Stimulated activated CD8-positive, alpha-beta memory T cell treated with anti-CD3 and anti-CD28 coated beads, Interleukin-7, amount 100 ng/mL, for 24 hours (primary cell): ENCODE measurements at places on chromosomes 12 and 14.

DNA sequence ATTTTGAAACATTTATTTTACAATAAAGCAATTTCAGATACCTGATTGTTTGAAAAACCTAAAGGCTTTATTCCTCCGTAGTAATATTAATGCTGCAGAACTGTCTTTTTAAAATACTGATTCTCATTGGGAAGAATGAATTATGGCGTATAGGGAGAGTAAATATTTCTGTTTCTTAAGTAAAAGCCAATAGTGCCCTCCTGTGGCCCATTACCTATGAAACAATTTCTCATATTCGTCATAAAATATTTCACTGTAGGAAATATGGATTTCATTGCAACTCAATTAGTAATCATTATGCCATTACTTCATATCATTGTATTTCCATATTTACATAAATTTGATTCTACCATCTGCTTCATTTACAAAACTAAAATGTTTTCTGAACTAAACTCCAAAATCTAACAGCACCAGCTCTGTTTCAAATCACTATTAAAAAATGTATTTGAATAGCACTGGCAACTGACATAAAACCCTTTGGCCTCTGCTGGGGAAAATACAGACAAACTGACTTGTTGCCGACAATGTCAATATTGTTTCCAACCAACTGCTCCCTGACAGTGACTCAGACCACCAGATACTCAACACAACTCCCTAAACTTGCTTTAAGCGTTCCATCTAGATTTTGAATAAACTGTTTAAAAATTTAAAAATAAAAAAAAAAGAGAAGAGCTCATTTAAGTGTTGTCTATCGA lies 290.3 kb downstream of the NAV3 start:
- DNase-seq, result no peak

DNA sequence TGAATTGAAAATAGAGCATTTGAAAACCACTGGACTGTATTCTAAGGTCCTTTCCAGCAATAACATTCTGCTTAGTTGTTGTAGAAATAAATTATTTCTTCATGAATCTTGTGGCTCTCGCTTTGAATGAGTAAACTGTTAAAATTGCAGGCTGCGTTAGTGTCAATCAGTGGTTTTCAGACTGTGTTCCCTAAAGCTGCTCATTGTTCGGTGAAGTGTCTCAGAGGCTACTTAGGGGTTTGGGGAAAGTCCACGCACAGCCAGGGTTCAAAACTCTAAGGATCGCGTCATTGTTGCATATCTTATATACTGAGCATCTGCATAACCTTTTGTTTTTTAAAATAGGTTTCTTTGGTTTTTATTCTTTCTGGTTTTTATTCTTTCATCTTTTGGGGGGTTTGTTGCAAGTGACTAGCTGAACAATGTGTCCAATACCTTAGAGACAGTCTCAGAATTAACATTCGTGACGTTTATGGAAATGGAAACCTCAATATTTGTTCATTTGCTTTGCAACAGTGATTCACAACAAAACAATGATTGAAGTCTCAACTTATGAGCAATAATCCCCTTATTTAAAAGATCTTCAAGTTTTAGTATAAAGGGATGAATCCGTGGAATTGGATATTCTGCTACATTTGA lies 108.1 kb downstream of the TTLL5 start:
- no peak for DNase-seq

DNA sequence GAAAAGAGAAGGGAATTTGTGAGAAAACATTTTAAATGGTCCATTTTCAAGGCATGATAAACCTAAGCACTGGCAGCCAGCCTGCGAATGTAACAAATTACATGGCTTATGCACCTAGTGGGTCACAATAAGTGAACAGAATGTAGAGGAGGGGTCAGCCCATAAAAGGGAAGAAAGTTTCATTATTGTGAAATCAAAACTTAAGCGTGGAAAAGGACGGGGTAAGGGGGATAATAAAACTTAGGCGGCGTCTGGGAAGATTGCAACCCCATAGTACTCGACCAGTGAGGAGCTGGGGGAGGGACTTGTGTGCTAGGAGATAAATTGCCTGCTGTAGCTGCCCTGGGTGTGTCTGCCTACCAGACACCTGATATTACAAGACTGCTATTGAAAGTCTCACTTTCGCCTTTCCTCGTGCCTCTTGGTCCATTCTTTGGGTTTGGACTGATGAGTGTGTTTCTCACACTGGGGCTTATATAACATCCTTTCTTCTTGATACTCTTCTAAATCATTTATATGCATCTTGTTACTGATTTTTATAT lies 40.6 kb downstream of the ZDHHC17 start:
- DNase-seq, result no peak

GRCh38 chr14:98259881-98260280 lies 1012.1 kb downstream of the BCL11B start:
- DNase-seq, result no peak

DNA sequence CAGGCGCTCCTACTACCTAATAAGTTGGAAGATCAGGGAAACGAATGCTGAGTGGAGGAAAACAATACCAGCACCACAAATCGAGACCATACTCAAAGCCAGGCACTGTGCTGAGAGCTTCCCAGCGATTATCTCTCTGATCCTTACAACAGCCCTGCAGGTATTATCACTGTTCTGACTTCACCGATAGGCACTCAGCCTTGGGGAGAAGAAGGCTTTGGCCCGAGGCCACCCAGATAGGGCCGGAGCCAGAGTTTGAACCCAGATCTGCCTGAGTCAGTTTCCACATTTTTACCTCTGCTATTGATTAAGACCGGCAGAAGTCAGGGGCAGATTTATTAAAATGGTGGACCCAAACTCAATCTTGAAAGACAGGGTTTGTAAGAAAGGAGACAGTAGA lies 4.9 kb downstream of the SVOP start:
- no peak for DNase-seq

DNA sequence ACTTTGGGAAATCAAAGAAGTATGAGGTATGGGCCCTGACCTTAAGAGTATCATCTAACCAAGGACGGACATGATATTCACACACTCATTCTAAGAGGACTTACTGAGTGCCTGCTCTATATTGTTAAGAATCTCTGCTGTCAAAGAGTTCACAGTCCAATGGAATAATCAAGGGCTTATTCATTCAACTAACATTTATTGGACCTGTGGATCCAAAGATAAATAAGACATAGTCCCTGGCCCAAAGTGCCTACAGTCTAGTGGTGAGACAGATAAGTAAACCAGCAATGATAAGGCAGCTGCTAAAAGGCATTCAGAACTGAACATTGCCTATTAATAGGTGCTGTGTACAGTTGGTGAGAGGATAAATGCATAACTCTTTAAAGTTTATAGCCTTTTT lies 11.0 kb downstream of the WDR20 start:
- DNase-seq, result no peak

- no peak for DNase-seq
These were observed 198.4 kb downstream of the PHETA1 start for GRCh38 chr12:111170543-111170942.

- no peak for DNase-seq
These were observed 77.0 kb downstream of the PELI2 start for GRCh38 chr14:56195223-56195622.

GRCh38 chr12:608413-608812 lies 54.8 kb downstream of the NINJ2 start:
- no peak for DNase-seq

DNA sequence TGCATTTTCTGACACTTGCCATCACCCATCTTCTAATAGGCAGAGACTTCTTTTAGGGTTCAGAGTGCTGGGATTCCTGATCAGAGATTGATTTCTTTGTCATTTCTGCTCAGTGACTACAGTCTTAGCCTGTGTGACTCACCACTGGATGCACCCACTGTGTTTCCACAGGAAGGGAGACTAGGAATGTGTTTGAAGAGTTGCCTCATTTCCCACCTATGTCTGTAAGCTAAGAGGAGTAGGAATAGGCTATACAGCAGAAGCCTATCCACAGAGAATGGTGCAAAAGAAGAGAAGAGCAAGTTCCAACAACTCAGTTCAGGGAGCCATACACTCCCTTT lies 60.2 kb upstream of the ACTN1 start:
- no peak for DNase-seq

DNA sequence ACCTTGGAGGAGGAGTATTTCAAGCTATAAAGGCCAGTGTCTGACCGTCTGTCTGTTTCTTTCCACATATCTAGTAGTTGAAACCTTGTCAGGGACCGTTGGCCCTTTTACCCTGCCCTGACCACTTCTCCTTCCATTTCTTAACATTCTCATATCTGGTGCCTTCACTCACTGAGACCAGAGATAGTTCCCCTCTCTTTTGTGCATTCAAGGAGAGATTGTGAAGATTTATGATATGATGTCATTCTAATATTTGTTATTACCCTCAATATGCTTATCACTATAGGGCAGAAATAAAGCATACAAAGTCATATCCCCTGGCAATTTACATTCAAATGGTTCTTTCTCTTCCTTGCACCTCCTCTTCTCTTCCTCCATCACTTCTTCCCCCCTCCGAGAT lies 83.3 kb downstream of the PLXNC1 start:
- DNase-seq, result no peak

- peak; percentile 69 for DNase-seq
These were observed at the start of gene MED13L for GRCh38 chr12:116277467-116278278. MED13L (minus strand) TSS chr12:116277693; CDS start chr12:116277131, 562 bp downstream.

GRCh38 chr14:55128386-55129085 lies 516 bp upstream of the LGALS3 start:
- no peak for DNase-seq

- DNase-seq, result no peak
These were observed 15.3 kb downstream of the FBRSL1 start for GRCh38 chr12:132505105-132505851.

- DNase-seq, result no peak
These were observed 362.6 kb downstream of the DAD1 start for GRCh38 chr14:22226381-22226780.

- no peak for DNase-seq
These were observed 136.6 kb downstream of the FGD4 start for GRCh38 chr12:32536000-32536345.

DNA sequence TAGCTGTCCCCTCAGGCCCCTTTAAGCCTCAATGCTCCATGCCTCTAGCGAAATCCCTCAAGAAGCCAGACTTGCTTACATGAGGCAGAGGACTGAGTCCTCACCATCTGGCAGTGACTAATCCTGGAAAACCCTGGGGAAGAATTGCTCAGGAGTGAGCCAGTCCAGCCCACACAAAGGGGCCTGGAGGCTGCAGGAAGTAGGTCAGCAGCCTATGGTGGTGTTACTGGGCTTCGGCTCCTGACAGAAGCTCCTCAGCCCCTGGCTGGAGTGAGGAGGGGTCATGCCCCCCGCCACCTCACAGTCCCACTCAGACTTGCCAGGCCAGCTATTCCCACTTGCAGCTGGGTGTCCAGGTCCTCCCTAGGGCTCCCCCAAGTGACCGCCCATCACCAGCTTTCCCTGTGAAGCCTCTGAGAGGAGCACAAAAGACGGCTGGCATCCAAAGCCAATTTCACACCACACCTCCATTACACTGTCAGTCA lies 250.5 kb downstream of the DPF3 start:
- no peak for DNase-seq

DNA sequence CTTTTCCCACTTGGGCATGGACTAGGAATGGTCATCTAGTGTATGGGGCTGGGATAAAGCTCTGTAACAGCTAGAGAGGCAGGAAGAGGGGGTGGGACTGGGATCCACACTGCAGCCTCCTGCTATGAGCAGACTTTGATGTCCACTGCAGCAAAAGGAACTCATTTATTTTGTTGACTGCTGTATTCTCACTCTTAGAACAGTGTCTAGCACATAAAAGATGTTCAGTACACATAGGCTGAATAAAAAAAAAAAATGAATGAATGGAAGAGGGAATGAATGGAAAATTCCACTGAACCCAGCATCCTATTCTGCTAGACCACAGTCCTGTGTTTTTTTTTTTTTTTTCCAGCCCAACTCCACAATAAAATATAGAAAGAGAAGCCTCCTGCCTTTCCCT lies 106.2 kb upstream of the NOS1 start:
- DNase-seq, result no peak

GRCh38 chr14:102215071-102215470 lies 75.4 kb downstream of the WDR20 start:
- DNase-seq, result no peak

DNA sequence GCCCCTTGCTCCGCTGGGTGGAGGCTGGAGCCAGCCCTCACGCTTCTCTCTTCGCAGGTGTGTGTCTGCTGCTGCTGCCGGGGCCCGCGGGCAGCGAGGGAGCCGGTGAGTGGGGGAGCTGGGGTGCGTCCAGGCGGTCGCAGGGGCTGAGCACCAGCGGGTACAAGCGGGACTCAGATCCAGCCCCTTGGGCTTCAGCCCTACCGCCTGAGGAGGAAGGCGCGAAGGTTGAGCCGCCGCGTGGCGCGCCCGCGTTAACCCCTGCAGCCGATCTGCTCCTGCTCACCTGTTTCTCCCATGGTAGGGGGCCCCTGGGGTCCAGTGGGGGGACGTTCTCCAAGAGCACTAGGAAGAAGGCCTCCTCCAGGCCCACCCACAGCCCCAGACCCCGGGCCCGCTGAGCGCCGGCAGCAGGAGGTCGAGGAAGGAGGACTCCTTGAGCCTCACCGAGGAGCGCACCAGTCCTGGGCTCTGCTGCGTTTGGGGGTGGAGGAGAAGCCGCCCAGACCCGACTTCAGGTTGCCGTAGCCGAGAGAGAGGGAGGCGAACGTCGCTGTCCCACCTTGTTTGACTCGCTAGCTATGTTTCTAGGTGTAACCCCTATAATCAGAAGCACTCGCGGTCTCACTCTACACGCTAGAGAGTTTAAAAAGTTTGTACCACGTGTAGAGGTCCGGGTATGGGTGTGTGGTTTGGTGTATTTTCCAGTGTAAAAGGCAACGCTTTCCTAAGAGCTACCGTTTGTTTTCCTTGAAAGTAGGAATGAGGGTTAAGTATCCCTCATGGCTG lies 834 bp downstream of the COCH start:
- DNase-seq, result no peak

- DNase-seq, result no peak
These were observed 8.3 kb upstream of the RTL1 start for GRCh38 chr14:100911665-100912316.

GRCh38 chr12:57620245-57620935 lies 9.2 kb downstream of the ARHGEF25 start:
- DNase-seq, result no peak

- DNase-seq, result no peak
These were observed 25.5 kb upstream of the KIF26A start for GRCh38 chr14:104112609-104113571.

- no peak for DNase-seq
These were observed 879.2 kb downstream of the AACS start for GRCh38 chr12:125944446-125944845.
